EL (cell line): ENCODE measurements at places on chromosomes 1 and 21.

GRCh38 chr1:50697440-50698421 lies 262.3 kb downstream of the FAF1 start:
- no peak for DNase-seq

- no peak for DNase-seq
These were observed 72.9 kb downstream of the HLCS start for GRCh38 chr21:36893581-36893980.

DNA sequence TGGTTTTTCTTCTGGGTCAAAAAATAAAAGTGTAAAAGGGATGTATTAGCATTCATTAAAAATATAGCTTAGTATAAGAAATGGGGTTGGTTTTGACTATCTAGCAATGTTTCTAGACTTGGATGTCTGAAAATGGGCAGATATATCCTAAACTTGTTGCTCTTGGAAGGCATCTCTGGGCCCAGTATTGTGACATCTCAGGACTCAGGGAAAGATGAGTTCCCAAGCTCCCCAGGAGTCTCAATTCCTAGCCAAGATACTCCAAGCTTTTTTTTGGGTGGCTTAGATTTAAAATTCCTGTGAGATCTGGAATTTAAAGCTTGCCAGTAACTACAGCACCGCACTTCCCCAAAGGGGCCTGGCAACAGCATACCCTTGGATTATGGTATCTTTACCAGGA lies 11.5 kb upstream of the HSD17B7 start:
- DNase-seq = no peak

- no peak for DNase-seq
These were observed 59.0 kb downstream of the SLX9 start for GRCh38 chr21:44998621-44999427.

- no peak for DNase-seq
These were observed 118.7 kb downstream of the SIK1 start for GRCh38 chr21:43308101-43308814.

- DNase-seq = peak; percentile 61
These were observed 112.2 kb downstream of the NR5A2 start for GRCh38 chr1:200139661-200140250.

GRCh38 chr1:63082766-63083165 lies 239.6 kb upstream of the FOXD3 start:
- no peak for DNase-seq

GRCh38 chr1:160954158-160955104 lies at the start of gene ITLN2:
Gene ITLN2 (minus strand): TSS chr1:160954809. CDS start chr1:160954741, 68 bp downstream.
- DNase-seq = peak; percentile 36

GRCh38 chr21:44820851-44821250 lies 3.0 kb upstream of the SUMO3 start:
- peak; percentile 74 for DNase-seq

- DNase-seq = peak; percentile 74
These were observed 13.4 kb upstream of the NOS1AP start for GRCh38 chr1:162056043-162056442.

DNA sequence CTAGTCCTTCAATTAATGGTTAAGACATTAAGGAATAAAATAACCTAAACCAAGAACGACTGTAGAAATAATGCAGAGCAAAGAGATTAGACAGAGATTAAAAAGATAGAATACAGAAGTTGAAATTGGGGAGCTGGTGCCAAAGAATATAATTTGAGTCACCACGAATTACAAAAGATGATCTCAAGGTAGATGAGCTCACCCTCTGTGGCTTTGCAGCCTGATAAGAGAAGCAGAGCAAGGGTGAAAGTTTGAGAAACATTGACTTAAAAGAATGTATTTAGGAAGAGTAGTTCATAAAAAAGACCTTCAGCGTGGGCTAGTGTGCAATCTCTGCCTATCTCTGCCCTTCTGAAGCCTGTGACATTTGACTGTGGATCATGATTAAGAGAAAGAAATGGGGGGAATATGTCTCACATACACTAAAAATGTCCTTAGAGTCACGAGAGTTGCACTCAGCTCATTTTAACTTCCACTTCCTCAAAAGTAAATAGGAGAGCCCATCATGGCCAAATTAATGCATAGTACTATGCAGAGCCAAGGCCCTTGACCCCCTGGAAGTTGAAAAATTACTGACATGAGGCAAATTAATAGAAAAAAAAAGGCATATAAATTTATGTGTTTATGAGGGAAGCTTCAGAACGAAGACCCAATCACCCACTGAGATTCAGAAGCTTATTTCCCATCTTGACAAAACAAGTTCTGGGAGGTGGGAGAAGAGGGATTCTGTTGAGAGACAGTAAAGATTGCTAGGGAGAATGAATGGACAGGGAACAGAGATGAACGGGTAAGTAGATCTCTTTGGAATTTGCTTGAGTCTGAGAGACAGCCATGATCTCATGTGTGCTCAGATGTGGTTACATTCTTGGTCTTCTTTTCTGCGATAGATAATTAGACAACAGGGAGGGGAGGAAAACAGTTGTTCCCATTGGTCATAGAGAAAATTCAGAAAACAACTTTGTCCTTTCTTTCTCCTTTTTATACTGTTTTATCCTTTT lies 395.4 kb upstream of the LRRC7 start:
- DNase-seq = no peak

DNA sequence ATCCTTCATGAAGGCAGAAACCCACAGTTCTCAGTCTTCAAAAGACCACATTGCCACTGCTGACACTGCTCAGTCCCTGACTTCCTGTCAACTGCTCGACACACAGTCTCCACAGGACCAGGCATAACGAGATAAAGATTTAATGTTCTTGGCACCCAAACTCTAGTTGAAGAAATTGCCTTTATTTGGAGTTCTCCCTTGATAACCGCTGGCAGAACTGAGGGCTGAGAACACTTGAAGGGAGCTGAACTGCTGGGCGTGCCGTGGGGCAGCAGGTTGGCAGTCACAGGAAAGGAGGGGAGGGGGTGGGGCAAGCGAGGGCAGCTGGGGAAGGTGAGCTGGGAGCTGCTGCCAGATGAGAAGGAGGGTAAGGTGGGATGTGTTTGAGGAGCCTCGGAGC lies 15.9 kb downstream of the HENMT1 start:
- no peak for DNase-seq

GRCh38 chr1:203112475-203112874 lies 15.1 kb upstream of the ADORA1 start:
- DNase-seq = no peak
